CD4-positive, alpha-beta memory T cell (primary cell): ENCODE measurements at places on chromosomes 7 and 10.

GRCh38 chr7:132002343-132002968, 446.0 kb upstream of the PODXL start:
- no peak for DNase-seq

GRCh38 chr7:75938921-75939320, 24.0 kb downstream of the POR start:
- DNase-seq = no peak

GRCh38 chr7:4629287-4629895, 52.7 kb upstream of the FOXK1 start:
- DNase-seq = no peak

DNA sequence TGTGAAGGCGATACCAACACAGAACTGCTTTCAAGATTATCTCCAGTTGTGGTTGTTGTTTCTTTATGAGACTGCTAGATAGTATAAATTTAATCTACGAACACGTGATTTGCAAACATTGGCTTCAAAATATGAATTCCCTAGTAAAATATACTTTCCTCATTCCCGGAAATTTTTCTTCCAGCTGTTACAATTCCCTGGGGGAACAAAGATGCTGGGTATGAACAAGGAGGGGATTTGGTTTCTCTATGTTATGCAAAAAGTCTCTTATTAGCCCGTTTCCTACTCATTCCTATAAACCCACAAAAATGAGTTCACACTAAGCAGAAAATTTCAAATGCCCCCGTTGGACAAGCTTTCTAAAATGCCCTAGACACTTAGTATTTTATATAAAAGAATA, 928.3 kb downstream of the CNTNAP2 start:
- no peak for DNase-seq

GRCh38 chr7:118104812-118105441, 79.0 kb upstream of the LSM8 start:
- DNase-seq = no peak

GRCh38 chr10:12846718-12847117, 154.8 kb downstream of the CCDC3 start:
- DNase-seq = no peak
